ENCODE measurements at places on chromosomes 16 and 17.

DNA sequence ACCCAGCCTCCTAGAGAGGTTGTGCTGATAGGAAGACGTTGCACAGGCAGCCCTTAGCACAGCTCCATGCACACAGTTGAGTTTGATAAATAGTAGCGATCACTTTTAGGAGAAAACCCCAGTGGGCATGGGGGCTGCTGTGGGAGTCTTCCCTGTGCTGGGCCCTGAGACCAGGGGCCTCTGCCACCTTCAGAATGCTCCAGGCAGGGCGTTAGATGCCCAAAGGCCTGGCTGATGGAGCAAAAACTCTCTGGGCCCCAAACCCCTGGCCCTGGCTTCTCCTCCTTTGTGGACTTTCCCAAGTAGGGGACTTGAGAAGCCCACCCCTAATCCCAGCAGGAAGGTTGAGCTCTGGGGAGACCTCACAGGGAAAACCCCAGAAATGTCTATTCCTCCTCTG is 14.3 kb upstream of the SLC4A1 start:
- no peak for DNase-seq

- no peak for DNase-seq
Measured at GRCh38 chr16:1689853-1690252, 11.8 kb downstream of the JPT2 start.

GRCh38 chr17:63838631-63839171 is 3.8 kb downstream of the SMARCD2 start:
- DNase-seq: no peak

DNA sequence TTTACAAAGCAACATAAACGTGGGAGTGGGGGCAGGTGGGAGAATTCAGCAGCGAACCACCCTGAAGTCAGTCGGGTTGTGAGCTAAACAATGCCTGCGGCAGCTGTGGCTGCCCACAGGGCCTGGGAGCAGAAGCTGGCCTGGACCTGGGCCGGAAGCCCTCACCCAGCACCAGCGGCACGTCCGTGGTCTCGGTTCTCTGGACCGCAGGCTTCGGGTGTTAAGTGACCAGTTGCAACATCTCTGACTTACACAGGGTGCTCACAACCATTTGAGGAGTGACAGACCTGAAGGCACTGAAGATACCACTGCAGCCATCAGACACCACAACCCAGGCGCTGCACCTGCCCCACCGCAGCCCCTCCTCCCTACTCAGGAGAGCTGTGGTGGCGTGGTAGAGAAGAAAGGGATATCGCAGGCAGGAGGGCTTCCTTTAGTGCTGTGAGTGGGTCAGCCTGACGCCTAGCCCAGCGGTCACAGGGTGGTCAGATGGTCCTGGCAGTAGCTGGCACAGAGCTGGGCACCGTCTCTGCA is 33.8 kb downstream of the CBFA2T3 start:
- no peak for DNase-seq

DNA sequence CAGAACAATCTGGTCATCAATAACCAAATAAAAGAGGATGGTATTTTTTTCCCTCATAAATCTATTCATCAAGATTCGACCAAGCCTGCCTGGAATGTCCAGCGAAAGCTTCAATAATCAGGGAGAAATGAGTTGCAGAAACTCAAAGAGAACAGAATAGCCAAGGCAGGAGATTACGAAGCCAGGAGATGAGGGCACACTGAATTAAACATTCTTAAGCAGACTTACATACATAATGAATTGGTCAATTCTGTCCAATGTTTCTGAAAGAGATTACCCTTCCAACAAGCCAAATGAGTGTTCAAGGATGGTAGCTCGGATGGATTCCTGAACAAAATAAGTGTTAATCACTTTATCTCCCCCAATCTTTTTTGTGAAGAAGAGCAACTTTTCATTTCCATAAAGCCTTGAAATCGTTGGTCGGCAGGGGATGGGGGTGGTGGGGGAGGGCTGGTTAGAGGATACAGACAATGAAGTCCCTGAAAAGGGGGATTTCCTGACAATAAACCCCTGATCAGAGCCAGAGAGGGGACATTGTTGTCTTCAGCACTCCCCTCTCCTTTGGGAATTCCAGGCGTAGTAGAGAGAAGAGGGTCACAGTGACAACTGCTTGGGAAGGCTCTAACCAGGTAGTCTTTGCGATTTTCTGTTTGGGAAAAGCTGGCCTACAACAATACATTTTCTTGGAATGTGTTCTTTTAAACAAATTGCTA is 20.7 kb downstream of the TOX3 start:
- no peak for DNase-seq

GRCh38 chr16:25868106-25868505 is 176.3 kb downstream of the HS3ST4 start:
- no peak for DNase-seq

DNA sequence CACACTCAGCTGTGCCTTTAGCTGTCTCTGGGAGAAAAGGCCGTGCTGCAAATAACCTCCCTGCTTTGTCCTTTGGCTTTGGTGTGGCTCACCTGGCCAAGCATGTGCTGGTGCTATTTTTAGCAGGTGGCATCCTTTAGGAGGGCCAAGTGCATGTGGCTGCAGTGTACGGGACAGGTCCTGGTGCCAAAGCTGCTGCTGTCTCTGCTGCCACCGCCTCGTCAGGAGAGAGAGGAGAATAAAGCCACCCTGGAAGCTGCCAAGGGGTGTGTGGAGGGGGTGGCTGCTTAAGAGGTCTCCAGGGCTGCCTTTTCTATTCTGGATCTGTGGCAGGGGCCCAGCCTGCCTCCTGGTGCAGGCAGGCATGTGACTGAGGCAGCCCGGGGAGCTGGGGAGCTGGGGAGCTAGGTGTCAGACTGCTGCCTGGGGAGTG is 6.2 kb downstream of the AKAP1 start:
- DNase-seq: no peak

GRCh38 chr16:970386-970765 is 408 bp downstream of the LMF1 start:
- no peak for DNase-seq

- DNase-seq: no peak
Measured at GRCh38 chr17:5555254-5555653, 29.1 kb downstream of the NLRP1 start.

GRCh38 chr17:30981531-30982519 is 11.0 kb downstream of the RNF135 start:
- DNase-seq: no peak

GRCh38 chr17:53659181-53659580 is 163.5 kb upstream of the KIF2B start:
- DNase-seq: no peak

DNA sequence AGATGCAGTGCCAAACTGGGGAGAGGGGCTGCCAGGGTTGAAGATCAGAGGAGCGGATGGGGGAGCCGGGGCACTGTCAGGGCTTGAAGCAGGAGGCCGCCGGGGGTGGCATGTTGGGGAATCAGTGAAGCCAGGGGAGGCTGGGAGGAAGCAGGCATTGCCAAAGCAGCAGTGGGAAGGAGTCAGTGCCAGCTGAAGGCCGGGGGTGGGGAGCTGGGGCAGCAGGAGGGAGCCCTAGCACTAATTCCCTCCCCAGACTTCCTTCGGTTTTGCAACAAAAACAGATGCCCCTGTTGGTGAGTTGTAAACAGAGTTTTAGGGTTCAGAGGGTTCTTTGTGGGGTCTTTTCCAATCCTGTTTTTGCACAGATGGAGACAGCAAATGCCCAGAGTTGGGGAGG is 10.9 kb upstream of the TAC4 start:
- DNase-seq: no peak

- no peak for DNase-seq
Measured at GRCh38 chr16:78331731-78332130, 232.3 kb downstream of the WWOX start.

GRCh38 chr17:56623383-56623782 is 29.9 kb downstream of the NOG start:
- no peak for DNase-seq

- DNase-seq: no peak
Measured at GRCh38 chr17:41498276-41498675, 7.1 kb downstream of the KRT13 start.

Measured in stimulated activated CD4-positive, alpha-beta T cell treated with anti-CD3 and anti-CD28 coated beads, Interleukin-2, amount 100 ng/mL, for 24 hours (primary cell).